ENCODE measurements at places on chromosomes 11 and 22. TPM values are rescaled to one million over a fixed set of nuclear protein-coding genes. Genes with fewer than 3 reads are reported as not detected.

FCHSD2 gene
- 16.4 TPM for total RNA-seq

DNA sequence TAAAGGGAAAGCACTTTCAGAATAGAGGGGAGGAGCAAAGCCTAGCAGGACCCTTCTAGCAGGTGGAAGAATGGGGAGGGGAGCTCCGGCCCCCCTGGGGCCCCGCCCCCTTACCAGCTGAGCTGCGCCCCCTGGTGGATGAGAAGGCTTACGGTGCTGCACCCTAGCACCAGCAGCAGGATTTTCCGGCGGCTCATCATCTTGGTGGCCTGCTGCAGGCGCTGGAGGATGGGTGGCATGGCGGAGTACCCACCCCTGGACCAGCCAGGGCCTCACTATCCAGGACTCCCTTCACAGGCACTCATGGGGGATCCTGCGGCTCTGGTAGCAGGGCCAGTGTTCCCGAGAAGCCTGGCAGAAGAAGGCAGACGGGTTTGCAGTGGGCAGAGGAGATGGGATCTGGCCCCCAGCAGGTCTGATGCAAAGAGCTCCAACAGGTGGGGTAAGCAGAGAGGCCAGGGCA, 3.8 kb downstream of the GAL3ST3 start:
- DNase-seq: peak; percentile 82

KCNE3 gene
- 12.5 TPM for total RNA-seq

SOX6 gene
- total RNA-seq: 3.9 TPM

OR51B5 gene
- not detected for total RNA-seq

DNA sequence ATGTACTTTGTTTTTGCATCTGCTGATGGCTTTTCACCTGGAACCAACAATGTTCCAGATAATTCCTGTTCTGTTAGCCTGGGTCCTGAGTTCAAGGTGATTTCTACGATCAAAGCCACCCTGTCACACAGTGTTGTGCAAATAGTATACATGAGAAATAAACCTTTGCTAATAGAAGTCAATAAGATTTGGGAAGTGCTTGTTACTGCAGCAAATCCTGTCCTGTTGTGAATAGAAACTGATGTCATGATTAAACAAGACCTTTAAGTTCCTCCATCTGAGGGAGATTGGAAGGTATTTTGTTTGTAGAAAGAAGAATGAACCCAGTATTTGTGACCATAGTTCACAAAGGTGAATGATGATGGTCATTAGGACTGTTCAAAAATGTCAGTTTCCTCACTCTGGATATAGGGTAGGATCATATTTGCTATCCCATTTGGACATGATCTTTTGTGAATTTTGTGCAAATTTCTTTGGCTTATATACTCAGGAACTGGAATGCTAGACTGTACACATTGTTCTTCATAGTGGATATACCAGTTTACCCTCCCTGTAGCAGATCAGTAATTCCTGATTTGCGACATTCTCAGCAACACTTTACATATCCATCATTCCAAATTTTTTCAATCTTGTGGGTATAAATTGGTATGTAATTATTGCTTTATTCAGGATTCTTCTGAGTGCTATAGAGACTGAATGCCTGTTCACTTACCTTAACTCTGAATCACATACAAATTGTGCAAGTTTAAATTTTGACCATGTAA, 428.5 kb downstream of the METTL15 start:
- DNase-seq: no peak

- peak; percentile 40 for DNase-seq
Observed at GRCh38 chr22:30871391-30872284, 96.9 kb downstream of the MORC2 start.

DNA sequence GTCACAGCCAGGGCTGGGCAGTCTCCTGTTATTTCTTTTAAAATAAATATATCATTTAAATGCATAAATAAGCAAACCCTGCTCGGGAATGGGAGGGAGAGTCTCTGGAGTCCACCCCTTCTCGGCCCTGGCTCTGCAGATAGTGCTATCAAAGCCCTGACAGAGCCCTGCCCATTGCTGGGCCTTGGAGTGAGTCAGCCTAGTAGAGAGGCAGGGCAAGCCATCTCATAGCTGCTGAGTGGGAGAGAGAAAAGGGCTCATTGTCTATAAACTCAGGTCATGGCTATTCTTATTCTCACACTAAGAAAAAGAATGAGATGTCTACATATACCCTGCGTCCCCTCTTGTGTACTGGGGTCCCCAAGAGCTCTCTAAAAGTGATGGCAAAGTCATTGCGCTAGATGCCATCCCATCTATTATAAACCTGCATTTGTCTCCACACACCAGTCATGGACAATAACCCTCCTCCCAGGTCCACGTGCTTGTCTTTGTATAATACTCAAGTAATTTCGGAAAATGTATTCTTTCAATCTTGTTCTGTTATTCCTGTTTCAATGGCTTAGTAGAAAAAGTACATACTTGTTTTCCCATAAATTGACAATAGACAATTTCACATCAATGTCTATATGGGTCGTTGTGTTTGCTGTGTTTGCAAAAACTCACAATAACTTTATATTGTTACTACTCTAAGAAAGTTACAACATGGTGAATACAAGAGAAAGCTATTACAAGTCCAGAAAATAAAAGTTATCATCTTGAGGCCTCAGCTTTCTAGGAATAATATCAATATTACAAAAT, 13.4 kb downstream of the OR51B4 start:
- no peak for DNase-seq

DNA sequence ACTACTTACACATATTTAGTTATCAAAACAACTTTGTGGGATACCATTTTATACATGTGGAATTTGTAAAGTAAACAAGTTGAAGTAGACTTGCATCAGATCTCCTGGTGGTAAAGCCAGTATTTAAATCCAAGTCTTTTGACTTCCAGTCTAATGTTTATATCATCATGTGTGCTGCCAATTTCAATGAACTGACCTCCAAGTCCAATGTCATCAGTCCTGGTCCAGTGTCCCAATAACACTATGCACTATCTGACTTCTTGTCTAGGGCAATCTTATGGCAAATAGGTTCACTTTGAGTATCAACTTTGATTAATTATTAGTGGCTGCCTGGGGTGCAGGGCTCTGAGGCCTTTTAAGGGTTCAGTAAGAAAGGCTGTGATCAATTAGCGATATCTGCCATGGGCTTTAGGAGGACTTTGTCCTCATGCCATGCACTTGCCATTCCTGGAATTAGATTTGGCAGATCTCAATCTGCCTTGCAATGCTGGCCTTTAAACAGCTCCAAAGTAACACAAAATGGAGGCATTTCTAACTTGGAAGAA, 9.6 kb upstream of the PTS start:
- DNase-seq: no peak

PHF21B gene
- not detected for total RNA-seq

- DNase-seq: no peak
Observed at GRCh38 chr22:35502836-35503235, 37.8 kb upstream of the RASD2 start.

KRTAP5-10 gene
- total RNA-seq: not detected

Data from sigmoid colon (tissue), 7 donors.